ENCODE measurements at places on chromosomes 1 and 21.

DNA sequence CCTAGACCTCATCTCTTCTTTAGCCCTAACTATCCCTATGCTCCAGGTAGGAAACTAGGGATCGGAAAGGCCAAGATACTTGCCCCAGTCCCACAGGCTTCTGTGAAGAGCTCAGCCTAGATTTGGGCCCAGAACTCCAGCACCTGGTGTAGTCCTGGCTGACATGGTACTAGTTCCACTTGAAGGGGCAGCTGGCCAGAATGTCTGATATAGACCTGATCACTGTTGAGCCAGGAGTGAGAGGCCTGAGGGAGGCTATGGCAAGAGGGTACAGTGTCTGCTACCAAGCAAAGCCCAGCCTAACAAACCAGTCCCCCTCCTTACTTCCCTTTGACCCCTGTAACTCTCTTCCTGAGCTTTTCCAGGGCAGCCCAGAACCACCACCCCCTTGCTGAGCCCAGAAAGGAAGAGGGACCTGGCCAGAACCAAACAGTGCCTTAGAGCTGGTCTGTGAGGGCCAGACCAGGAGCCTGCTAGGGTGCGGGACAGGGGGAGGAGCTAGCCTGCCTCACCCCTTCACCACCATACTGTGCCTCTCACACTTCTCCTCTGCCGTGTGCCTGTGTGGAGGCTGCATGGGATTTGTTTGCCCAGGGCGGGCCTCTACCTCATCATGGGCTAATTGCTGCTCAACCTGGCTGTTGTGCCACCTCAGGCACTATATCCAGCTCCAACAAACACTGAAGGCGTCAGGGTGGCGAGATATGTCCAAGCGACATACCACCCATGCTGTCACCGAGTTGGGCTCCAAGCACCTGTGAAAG lies 10.9 kb downstream of the POMGNT1 start:
- DNase-seq, result no peak

- DNase-seq, result no peak
These were observed 34.8 kb downstream of the SLC35D1 start for GRCh38 chr1:67019121-67019520.

DNA sequence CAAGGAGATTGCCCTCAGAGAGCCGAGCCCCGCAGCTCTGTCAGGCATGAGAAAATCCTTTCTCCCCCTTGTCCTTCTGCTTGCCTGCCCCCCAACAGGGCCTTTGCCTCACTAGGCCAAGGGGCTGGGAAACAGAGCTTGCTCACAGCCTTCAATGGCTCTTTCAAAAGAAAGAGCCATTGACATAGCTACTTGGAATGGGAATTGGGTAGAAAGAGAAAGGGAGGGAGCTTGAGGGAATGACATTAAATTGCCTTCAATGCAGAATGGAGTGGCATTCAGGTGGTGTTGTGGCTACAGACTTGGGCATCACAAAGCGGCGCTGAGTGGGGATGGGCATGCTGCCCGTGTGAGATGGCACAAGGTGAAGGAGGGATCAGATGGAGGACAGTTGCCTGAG lies 13.2 kb downstream of the SYT11 start:
- no peak for DNase-seq

DNA sequence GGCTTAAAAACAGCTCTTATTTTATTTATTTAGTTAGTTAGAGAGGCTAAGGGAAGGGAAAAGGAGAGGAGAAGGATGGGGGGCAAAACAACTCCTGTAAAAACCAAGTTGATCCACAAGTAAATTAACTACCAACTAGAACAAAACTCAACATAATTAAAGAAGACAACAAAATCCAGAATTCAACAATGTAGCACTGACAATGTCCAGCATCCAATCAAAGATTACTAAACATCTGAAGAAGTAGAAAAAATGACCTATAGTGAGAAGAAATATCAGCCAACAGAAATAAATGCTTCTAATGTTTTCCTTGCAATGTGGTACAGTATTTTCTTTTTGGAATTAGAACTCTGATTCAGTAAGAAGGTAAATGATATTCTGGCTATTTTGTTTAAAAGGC lies 160.1 kb downstream of the CDC7 start:
- no peak for DNase-seq

GRCh38 chr1:212162635-212163034 lies 122.6 kb upstream of the PPP2R5A start:
- no peak for DNase-seq

DNA sequence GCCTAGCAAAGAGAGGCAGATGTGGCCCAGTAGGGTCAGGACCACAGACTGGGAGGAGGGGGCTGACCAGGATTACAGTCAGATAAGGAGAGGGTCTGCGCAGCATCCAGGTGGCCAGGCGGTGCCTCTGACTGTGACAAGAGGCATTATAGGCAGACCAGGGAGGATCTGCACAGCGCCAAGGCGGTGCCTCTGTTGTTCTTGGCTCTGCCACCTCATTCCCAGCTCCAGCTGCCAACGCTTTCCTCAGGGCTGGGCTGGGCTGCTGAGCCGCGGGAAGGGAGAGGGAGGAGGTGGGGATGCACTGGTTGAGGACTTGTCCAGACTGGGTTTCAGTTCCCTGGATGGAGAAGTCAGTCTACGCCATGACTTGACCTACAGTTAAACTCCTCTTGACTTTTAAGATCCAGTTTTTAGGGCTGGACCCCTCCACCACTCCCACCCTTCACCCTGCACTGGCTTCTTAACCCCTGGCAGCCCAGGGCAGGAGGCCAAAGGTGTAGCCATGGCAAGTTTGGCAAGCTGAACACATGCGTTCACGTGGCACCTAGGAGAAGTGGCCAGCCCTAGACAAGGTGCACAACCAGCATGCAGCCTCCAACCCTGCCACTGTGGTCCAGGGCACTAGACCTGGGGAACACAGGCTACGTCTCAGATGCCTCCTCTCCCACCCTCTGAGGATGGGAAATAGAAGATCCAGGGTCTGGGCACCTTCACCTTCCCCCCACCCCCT lies 4.5 kb upstream of the CRABP2 start:
- no peak for DNase-seq

- peak; percentile 29 for DNase-seq
These were observed 2.6 kb downstream of the SLAMF8 start for GRCh38 chr1:159829273-159829634.

DNA sequence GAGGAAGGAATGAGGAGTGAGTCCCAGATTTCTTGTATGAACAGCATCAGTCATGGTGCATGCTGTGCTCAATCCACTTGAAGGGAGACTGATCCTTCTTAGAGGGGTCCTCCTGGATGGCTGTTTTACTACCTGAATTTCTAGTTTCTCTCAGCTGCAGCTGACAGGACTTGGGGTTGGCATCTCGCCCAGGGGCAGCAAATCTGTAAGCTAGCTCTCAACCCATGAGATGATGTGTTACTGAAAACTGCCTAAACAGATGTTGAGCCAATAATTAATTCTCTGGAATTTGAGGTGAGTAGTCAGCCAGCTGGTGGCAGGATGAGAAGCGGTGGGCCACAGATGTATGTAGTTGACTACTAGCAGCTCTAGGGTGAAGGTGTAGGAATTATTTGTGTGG lies 19.6 kb downstream of the BACH1 start:
- DNase-seq, result no peak

GRCh38 chr1:63693944-63694571 lies 79.8 kb upstream of the ROR1 start:
- no peak for DNase-seq

- peak; percentile 26 for DNase-seq
These were observed 34.1 kb downstream of the TP53BP2 start for GRCh38 chr1:223811634-223812101.

GRCh38 chr1:13754510-13755103 lies 54.6 kb downstream of the PRDM2 start:
- DNase-seq, result no peak

- no peak for DNase-seq
These were observed 441.9 kb upstream of the ZRANB2 start for GRCh38 chr1:71522721-71523120.

DNA sequence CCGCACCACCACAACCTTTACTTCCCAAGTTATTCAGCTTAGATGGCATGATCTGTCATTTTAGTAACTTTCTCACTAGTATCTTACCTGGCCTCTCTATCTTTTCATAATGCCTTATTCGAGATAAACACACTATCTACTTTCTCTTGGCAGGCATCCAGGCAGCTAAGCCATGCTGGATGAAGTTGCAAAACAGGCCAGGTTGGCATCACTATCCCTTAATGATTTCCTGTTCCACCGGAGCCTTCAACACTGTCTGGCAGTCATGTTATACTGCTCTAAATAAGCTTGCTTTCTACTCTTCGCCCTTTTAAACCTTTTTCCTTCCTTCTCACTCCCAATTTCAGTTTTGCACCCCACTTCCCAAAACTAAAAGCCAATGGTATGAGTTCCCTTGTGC lies 12.0 kb upstream of the KCNH1 start:
- DNase-seq, result no peak

DNA sequence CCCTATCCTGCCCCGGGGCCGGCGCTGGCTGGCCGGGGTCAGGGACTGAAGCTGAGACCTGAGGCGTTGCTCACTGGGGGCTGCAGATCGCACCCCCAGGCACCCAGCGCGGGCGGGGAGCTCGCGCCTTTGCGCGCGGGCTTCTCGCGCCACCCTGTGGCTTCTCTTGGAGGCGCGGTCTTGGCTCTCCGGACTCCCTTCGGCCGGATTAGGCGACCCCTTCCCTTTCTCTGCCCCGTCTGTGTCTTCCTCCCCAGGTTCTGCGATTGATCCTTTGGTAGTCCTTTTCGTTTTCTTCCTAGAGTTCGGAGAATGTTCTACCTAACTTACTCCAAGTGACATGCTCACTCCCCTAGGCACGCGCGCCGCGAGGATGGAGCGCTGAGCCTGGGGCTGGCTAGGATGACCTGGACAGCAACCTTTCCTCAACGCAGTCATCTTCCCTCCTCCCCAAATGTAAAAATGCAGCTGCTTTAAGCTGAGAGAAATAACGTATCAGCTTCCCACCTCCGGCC lies 495 bp upstream of the NTRK1 start:
- peak; percentile 63 for DNase-seq

GRCh38 chr1:225201447-225201846 lies 226.4 kb downstream of the LBR start:
- DNase-seq, result no peak

GRCh38 chr1:49346767-49347349 lies 570.2 kb upstream of the BEND5 start:
- no peak for DNase-seq

DNA sequence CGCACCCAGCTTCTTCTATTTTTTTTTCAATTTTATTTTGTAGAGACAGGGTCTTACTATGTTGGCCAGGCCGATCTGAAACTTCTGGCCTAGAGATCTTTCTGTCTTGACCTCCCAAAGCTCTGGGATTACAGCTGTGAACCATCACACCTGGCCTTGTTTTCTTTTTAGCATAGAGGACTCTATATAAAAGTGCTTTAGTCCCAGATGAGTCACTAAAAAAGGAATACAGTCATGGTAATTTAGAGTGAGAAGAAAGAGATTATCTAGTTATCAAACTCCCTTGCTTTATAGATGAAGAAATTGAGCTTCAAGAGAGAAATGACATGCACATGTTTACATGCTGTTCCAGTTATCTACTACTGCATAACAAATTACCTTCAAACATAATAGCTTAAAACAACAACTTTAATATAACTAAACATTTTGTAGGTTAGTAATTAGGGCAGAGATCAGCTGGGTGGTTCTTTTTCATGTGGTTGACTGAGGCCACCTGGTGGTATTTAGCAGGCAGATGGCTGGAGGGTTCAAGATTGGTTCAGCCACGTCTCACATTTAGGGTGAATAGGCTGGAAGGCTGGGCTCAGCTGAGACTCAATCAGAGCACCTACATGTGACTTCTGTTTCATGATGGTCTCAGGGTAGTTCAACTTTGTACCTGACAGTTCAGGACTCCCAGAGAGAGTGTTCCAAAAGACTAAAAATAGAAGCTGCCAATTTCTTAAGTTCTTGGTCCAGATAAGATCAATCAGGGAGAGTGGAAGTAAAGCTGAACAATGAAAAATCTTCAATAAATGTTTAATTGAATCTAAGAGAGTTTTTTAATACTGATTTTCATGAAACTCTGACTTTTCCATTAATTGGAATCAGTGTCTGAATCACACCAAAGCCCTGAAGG lies 16.9 kb upstream of the MTF2 start:
- peak; percentile 86 for DNase-seq

- peak; percentile 28 for DNase-seq
These were observed 1.2 kb downstream of the SLC37A1 start for GRCh38 chr21:42514883-42515228.

GRCh38 chr21:29664615-29665014 lies 275.2 kb downstream of the GRIK1 start:
- DNase-seq, result no peak

DNA sequence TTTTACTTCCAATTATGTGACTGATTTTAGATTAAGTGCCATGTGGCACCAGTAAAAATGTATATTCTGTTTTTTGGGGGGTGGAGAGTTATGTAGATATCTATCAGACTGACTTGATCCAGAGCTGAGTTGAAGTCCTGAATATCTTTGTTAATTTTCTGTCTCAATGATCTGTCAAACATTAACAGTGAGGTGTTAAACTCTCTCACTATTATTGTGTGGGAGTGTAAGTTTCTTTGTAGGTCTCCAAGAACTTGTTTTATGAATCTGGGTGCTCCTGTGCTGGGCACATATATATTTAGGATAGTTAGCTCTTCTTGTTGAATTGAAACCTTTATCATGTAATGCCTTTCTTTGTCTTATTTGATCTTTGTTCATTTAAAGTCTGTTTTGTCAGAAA lies 276.5 kb upstream of the USP25 start:
- no peak for DNase-seq

DNA sequence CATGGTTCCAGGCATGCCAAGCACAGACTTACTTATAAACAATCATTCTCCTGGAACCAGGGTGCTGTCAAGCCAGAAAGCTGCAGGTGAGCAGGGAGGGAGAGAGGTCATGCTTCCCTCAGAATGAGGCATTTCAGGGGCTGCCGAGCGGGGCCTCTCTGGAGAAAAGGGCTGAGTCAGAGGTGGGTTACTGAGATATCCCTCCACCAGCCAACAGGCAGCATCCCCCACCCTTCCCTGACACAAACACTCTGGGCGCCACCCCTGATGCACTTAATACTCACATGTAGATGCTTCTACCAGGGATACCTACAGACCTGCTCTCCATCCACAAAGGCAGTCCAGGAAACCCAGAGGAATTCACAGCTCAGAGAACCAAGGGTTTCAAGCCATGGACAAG lies 13.1 kb downstream of the STK40 start:
- DNase-seq, result no peak

DNA sequence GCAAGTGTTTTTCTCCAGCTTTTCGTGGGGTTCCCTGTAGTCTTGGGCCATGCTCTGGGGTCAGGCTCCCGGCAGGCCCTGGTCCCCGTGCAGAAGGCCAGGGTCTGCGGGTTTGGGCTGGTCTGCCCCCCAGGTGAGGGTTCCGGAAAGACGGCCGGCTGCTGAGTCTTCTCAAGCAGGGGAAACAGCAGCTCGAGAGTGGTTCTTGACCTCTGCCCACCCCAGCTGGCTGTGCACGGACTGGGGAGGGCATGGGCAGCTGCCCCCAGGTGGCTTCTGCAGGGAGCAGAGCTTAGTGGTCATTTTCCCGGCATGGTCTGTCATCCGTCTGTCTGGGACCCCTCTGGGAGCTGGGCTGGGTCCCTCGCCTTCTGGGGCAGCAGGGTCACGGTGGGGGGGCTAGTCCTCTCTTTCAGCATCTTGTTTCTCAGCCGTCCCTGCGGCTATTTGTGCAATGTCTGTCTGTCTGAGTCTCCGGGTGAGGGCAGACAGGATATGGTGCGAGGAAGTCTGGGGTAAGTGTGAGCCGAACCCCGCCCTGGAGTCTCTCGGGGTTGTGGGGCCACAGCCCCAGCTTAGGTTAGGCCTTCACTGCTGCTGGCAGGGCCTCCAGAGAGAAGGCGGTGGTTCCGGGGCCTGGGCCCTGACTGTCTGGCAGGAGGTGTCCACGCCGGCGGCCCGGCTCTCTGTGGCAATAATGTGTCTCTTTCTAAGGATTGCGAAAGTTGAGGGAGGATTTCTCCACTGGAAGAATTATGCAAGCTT lies 6.1 kb downstream of the SKI start:
- no peak for DNase-seq

Data from OCI-LY7 (cell line).